Activated T-helper 2 cell treated with anti-CD3 and anti-CD28 coated beads, Interferon-gamma antibody, Interleukin-2, Interleukin-4, amounts not matched to agents 10 μg/mL and 5 μg/mL and 100 μg/mL, durations not matched to agents 14 hours and 24 hours and 36 hours (primary cell): ENCODE measurements at places on chromosomes 6 and 20.

DNA sequence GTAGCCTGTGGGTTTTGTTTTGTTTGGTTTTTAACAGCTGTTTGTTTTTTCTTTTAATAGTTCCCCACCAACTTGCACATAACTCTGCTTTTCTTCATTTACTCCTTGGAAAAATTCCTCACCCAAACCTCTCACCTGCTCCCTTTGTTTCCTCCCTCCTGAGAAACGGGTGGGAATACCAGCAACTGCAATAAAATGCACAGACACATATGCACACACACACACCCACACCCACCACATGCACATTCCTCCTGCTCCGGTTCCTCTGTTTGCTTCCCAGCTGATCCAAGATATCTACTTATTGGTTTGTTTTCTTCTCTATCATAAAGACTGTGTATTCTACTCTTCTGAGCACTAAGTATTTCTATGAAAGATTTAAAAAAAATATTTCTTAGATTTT is 161.1 kb upstream of the EPHA7 start:
- DNase-seq = no peak

DNA sequence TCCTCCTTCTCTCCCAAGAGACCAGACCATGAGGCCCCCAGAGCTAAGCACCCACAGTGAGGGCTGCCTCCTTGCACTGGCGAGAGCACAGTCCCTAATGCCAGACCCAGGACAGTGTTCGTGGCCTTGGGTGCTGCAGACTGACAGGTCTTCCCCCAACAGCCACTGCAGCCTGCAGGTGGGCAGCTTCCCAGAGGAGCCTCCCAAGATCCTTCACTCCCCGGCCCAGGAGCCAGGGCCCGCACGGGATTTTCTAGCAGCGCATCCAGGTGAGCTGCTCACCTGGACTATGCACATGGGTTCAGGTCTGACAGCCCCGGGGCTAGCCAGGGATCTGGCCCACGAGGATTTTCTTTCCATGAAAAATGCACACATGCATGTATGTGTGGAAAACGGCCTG is 41.7 kb downstream of the SUMO4 start:
- no peak for DNase-seq

GRCh38 chr20:14193443-14193842 is 144.0 kb downstream of the FLRT3 start:
- no peak for DNase-seq

DNA sequence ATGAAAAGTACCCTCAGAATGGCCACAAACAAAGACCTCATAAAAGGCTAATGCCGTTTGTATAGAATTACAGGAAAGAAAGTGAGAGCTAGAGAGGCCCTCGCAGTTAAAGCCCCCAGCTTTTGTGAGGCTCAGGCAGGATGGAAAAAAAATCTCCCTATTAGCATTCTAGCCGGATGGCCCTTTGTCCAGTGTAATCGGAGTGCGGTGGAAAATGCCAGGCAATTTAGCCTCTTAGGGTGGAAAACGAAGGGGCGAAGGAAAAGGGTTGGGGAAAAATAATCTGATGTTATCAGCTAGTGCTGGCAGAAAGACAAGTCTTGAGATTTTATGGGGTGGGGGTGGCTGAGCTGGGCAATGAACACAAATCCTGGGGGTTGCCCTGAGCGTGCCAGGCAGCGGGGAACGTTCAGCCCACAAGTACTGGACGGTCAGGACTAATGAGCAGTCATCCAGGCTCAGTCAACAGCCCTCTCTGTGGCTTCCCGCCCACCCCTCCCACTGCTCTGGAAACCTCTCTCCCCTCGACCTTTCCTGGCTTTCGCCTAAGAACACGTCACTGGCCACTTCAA is 92.4 kb downstream of the PSMG4 start:
- no peak for DNase-seq

- no peak for DNase-seq
Observed at GRCh38 chr20:17749978-17750721, 50.4 kb downstream of the BANF2 start.

DNA sequence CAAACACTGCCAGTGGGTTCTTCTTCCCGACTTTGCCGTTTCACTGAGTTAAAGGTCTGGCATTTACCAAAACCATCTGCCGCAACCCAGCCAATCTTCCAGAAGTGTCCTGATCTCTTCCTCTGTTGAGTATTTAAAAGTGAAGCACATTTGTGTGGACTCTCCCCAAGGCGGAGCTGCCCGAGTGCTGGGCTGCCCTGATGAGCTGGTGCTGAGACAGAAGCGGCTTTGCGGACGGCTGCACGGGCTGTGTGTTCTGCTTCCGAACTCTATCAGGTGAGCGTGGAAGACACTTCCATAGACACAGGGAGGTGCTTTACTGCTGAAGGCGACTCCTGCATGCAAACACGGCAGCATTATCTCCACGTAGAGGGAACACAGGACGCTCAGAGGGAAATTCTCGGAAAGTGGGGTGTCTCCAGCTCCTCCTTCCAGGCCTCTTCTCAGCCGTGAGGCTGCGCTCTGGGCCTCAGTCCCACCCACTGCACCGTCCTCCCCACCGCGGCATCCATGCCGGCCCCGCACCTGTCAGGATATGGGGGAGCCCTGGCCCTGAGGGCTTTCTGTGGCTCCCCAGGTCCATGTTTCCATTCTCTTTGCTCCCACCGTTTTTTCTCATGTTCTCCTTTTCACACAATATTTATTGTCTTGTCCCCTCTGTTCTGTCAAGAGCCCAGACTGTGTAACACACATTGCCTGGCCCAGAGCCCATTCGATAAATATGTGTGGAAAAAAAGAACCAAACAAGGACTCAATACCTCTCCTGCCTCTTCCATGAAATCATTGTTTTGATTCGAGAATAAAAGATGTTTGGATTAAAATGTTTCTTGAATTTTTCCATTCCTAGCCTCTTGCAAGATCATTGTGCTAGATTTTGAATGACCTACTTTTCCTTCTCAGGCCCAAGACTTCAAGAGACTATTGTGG is 205.1 kb downstream of the DLL1 start:
- no peak for DNase-seq

DNA sequence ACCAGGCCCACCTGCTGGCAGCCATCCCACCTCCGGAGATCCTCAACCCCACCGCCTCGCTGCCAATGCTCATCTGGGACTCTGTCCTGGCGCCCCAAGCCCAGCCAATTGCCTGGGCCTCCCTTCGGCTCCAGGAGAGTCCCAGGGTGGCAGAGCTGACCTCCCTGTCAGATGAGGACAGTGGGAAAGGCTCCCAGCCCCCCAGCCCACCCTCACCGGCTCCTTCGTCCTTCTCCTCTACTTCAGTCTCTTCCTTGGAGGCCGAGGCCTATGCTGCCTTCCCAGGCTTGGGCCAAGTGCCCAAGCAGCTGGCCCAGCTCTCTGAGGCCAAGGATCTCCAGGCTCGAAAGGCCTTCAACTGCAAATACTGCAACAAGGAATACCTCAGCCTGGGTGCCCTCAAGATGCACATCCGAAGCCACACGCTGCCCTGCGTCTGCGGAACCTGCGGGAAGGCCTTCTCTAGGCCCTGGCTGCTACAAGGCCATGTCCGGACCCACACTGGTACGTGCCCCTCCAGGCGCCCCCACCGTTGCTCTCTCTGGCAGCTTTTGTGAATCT is 1.1 kb downstream of the SNAI1 start:
- no peak for DNase-seq

DNA sequence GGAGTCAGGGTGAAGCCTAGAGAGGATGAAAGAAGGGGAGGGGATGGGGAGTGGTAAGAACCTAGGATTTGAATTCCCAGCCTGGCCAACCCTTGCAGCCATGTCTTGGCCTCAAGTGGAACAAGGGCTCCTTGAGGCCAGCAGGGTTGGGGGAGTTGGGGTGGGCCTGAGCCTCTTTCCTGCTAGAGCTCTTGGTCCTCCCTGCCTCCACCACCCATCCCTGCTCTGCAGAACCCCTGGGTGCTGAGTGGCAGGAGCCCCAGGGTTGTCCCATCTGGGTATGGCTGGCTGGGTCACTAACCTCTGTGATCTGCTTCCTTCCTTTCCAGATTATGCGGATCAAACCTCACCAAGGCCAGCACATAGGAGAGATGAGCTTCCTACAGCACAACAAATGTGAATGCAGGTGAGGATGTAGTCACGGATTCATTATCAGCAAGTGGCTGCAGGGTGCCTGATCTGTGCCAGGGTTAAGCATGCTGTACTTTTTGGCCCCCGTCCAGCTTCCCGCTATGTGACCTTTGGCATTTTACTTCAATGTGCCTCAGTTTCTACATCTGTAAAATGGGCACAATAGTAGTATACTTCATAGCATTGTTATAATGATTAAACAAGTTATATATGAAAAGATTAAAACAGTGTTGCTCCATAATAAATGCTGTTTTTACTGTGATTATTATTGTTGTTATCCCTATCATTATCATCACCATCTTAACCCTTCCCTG is 8.3 kb downstream of the VEGFA start:
- no peak for DNase-seq

GRCh38 chr20:7579888-7580287 is 360.4 kb downstream of the HAO1 start:
- DNase-seq = no peak

GRCh38 chr6:112557435-112557834 is 210.3 kb downstream of the RFPL4B start:
- no peak for DNase-seq
